ENCODE measurements at places on chromosomes 3 and 15.

DNA sequence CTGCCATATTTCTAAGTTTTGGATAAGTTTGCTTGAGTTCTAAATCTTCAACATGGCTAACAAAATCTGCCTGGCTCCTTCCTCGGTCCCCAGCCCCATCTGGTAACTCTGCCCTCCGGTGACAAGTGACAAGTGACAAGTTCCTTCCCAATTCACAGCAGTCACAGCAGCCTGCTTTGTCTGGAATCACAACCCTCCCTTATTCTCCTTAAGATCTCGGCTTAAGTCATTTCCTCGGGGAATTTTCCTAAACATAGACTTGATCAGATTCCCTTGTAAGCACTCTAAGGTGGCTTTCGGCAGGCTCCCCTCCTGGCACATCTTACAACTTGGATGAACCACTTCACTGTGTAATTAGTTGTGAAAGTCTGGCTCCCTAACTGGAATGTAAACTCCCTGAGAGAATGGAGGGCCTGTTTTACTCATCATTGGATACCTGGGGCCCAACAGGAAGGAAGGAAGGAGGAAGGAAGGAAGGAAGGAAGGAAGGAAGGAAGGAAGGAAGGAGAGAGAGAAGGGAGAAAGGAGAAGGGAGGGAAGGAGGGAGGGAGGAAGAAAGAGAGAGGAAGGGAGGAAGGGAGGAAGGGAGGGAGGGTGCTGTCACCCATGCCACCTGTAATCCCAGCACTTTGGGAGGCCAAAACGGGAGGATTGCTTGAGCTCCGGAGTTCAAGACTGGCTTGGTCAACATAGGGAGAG is 126.4 kb downstream of the SHQ1 start:
- no peak for DNase-seq

DNA sequence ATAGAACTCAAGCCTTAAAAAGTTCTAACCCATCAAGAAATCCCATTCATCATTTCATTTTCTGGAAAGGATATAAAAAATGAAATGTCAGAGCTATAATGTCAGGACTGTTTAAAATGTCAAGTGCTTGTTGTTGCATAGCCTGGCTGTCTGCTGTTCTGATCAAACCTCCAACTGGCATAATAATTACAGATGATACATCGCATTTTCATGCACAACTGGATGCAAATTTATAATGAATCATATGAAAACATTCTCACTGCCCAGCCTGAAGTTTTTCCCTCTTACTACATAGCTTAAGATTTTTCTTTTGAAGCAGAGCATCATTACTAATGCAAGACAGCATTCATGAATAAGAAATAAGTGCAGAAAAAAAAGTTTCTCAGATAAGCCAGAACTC is 46.5 kb downstream of the GUCA1C start:
- no peak for DNase-seq

DNA sequence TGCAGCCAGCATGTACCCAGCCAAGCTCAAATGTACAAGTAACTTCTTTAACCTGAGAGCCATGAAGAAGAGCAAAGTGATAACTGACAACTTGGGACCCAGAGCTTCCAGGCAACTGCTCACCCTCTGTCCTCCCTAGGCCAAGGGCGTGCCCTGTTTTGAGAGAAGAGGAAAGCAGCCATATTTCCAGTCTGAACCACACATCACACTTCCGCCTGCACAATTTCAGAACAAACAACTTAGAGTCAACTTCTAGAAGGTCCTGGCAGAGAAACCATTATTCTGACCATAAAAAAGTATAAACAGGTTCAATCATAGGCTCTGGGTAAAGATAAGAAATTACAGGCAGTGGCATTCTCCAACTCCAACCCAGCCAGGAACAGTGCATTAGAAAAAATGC is 50.1 kb downstream of the ITGB5 start:
- DNase-seq: no peak

DNA sequence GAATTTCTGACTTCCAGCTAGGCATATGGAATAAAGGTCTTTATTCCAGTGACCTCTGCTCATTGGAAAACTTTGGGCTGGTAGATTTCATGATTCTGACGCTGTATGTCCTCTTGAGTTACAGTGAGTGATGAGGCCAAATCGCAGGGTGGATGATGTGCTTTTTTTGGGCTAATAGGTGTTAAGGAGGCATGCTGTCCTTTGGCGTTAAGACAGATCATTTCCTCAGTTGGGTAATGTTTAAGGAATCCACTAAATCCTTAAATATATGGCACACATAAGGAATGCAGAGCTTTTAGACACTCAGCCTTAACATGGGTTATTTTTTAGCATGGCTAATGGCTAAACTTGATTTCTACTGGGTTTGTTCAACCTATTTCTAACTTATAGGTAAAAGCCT is 87.9 kb downstream of the LPP start:
- DNase-seq: no peak

GRCh38 chr3:52054661-52055511 is 1.5 kb downstream of the DUSP7 start:
- no peak for DNase-seq

DNA sequence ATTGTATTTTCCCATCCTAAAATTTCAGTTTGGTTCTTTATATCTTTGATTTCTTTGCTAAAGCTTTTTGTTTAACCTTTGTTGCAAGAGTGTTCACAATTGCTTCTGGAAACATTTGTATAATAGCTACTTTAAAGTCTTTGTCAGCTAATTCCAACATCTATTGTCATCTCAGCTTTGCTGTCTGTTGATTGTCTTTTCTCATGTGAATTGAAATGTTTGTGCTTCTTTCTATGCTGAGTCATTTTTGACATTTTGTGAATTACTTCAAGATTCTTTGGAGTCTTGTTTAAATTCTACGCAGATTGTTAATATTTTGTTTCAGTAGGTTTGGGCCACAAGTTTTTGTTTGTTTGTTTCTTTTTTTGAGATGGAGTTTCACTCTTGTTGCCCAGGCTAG is 73.2 kb downstream of the SUCNR1 start:
- no peak for DNase-seq

GRCh38 chr15:35737441-35737840 is 191.5 kb upstream of the DPH6 start:
- DNase-seq: no peak

DNA sequence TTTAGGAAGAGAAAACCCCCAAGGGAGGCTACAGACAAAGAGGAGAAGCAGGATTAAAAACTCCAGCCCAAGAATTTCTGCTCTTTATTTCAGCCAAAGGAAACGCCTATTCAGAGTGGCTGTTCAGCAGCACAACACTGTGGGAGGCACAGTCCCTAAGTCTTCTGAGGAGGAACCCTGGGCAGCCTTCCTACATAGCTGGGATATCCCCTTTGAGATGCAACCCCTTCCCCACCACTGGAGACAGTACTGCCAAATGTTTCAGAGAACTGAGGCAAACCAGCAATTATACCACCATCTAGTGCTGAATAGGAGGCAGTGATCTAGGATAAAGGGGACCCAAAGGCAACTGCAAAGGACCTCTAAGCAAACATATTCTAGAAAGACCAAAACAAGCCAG is 168.1 kb downstream of the VPS13C start:
- DNase-seq: no peak

DNA sequence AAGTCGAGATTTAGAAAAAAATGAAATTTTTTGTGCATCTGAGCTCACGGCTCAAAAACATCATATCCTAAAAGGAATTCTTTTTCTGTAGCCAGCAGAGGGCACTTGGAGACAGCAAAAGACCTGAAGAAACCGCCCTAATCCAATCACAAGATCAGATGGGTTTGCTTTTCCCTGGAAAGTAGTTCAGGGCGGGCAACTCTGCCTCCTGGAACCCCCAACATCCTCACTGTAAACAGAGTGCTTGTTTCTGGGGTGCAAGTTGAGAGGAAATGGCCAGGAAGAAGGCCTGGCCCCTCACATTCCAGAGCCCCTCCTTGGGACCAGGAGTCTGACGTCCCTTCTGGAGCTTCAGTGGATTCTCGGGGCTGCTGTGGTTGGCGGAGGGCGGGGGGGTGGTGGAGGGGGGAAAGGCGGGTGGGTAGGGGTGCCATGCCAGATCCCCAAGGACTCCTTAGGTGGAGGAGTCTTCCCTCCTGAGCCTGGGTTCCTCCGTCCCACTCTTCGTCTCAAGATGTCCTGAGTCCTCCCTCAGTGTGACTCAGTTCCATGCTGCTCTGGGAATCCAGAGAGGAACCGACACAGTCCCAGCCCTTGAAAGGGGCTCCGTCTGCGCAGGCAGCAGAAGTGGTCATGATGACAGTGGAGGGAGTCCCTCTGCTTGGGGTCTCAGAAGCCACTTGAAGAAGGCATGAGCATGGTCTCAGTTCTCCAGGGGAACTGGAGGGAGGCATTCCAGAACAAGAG is 35.9 kb downstream of the CCK start:
- no peak for DNase-seq

GRCh38 chr3:51275111-51275805 is 109.8 kb upstream of the MANF start:
- no peak for DNase-seq

GRCh38 chr15:100372739-100373119 is 31.0 kb upstream of the ADAMTS17 start:
- DNase-seq: no peak

GRCh38 chr3:154972951-154973350 is 107.2 kb upstream of the MME start:
- DNase-seq: no peak

DNA sequence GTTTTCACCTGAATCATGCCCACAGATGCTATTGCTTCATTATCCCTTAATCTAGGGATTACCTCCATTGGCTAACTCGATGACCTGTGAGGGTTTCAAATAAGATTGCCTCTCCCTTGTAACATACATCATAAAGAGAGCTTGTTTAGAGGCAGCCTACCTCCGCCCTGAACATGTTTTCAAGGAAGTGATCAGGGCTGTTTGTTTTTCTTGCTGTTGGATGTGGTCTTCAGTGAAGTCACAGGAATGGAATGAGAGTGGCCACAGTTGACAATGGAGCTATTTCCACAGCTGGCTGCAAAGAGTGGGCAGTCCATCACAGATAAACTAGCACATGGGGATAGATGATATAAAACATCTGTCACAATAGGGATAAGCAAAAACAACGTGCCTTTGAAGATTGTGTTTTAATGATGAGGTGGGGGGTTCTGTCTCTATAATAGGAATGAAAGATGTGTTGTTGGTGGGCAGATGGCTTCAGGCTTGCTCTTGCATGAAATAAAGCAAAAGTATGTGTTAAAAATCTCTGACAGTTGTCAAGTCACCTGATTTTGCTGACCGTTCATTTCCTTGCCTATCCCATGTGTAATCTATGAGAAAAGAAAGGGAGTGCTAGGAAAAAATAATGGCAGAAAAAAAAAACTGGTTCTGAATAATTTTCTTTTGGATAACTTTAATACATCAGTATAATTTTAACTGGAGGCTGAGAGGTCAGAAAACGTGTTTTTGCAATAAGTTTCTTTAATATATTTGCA is 642.3 kb downstream of the RBMS3 start:
- DNase-seq: no peak

- no peak for DNase-seq
Measured at GRCh38 chr15:64004056-64004455, 42.2 kb downstream of the DAPK2 start.

DNA sequence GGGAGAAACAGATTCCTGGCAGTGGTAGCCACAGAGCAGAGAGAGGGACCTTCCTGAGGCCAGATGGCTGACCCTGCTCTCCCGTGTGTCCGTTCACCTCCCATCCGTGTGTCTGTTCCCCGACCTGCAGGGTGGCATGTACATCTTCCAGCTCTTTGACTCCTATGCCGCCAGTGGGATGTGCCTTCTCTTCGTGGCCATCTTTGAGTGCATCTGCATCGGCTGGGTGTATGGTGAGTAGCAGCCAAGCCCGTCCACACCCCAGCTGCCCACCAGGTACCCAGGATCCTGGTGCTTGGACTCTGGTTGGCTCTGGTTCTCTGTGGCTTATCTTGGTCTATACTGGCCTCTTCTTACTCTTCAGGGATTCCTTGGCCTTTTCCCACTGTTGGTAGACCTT is 59.5 kb upstream of the SLC6A1 start:
- DNase-seq: no peak

DNA sequence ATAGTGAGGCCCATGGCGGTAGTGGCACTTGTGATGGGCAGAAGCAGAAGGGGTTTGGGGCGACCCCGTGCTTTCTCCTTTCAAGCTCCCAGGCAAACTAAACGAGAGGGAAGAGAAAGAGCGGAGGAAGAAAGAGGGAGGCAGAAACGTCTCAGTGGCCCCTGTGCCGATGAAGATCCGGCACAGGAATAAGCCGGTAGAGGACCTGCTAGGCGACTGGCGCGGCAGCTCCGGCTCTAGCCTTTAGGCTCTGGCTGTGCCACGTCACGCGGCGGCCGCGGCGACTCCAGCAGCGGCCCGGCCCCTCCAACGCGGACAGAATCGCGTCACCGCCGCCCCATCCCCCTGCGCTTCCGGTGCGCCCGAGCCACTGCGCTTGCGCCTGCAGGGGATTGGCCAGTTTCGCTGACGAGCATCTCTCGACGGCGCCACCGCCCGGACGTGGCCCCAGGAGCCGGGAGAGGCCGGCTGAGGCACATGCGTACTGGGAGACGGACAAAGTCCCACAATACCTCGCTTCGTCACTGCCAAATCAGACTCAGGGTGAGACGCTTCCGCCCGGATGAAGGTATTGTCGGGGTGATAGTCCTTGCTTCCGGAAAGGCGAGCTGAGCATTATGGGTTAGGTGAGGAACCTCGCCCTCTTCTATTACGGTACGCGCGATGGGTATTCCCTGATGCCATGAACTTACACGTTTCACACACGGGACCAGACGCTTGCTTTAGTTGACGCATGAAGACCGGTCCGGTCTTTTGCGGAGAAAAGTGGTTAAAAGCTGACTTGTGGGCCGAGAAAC is at the start of gene ARF4:
Gene ARF4, minus strand, starts transcription at position 218 of the 797 bp plus-strand sequence. Its CDS starts 204 bp downstream, at position 14.
- peak; percentile 100 for DNase-seq

- DNase-seq: no peak
Measured at GRCh38 chr15:69976366-69976994, 121.2 kb downstream of the TLE3 start.

DNA sequence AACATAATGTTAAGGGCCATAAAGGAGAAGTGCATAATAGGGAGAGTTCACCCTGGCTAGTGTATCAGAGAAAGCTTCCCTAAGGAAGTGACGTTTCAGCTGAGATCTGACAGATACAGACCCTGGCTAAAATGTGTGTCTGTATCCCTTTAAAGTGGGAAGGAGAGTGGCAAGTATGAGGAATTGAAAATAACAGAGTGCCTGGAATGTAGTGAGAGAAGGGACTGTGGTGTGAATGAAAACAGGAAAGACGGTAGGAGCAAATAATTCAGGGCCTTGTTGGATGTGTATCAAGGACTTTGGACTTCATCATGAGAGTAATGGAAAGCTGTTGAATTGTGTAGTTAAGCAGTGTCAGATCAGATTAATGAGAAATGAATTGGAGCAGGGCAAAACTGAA is 30.5 kb downstream of the NEO1 start:
- no peak for DNase-seq

DNA sequence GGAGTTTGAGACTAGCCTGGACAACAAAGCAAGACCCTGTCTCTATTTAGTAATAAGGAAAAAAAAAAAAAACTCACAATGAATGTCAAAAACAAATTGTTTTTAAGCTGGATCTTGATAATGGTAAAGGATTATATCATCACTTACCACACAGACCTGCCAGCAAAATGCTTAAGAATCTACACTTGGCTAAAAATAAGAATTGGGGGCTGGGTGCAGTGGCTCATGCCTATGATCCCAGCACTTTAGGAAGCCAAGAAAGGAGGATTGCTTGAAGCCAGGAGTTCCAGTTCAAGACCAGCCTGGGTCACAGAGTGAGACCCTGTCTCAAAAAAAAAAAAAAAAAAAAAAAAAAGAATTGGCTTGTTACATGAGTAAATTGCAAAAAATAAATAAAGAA is 31.0 kb downstream of the ACAP2 start:
- DNase-seq: no peak

Data from left forelimb (tissue), 1 donor.